ENCODE measurements at places on chromosomes 1 and 21.
A peak's percentile ranks its signal among the peaks of the same experiment; 100 is the strongest.

DNA sequence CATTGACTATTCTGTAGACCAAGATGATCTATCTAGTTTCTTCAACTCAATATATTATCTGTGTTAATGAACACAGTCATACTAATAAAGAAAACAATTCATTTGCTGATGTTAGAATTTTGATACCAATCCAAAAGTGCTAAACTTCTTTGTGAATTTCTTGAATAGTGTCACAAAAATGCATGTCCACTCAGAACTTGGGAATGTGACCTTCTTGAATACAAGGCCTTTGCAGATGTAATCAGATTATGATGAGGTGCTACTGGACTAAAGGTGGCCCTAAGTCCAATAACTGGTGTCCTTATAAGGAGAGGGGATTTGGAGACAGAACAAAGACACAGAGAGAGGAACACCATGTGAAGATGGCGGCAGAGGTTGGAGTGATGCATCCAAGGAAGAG is 305.8 kb upstream of the ZP4 start:
- no peak for DNase-seq

GRCh38 chr1:100552031-100552430 is 14.1 kb downstream of the GPR88 start:
- DNase-seq, result no peak

GRCh38 chr1:24871306-24871901 is 58.7 kb downstream of the RUNX3 start:
- DNase-seq, result no peak

DNA sequence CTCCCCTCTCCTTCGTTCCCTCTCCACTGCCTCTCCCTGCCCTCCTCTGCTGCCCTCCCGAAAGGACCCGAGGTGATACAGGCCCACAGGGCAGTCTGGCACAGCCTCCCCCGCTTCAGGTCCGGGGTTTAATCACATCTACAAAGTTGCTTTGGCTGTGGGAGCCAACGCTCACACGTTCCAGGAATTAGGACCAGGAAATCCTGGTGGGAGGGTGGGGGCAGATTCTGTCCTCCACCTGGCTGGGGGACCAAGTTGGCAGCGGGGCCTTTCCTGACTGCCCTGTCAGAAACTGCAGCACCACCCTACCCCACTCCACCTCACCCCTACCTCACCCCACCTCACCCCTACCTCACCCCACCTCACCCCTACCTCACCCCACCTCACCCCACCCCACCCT is 95.1 kb downstream of the WDR4 start:
- no peak for DNase-seq

DNA sequence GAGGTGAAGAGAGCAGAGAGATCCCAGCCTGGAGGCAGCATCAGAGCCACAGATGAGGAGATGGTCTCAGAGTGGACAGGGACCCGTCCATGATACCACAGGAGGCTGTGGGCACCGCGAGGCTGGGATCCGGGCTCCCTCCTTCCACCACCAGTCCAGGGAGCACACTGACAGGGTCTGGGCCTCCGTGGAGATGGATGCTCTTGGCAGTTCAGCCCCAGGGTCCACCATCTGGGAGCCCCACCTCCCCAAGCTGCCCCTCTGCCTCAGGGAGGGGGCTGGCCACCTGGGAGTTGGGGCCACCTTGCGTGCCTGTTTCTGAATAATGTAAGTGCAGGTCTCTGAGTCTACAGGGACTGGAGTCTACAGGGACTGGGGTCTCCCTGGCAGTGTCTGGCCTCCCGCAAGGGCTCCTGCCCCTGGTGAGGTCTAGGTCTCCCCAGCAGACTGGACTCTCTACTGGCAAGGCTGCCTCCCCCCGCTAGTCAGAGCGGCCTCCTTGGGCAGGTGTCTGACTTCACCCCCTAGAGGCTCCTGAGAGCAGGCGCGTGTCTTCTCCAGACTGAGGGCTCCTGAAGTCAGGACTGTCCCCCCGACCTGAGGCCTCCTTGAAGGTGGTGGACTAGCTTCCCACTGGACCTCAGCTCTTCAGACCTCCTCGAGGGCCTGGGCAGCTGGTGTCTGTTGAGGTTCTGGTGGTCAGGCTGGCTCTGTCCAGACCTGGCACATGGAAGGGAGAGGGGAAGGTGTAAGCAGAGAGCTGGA is 218.5 kb downstream of the PTPRU start:
- DNase-seq, result no peak

GRCh38 chr1:222896630-222897526 is 82.0 kb downstream of the DISP1 start:
- DNase-seq, result no peak

DNA sequence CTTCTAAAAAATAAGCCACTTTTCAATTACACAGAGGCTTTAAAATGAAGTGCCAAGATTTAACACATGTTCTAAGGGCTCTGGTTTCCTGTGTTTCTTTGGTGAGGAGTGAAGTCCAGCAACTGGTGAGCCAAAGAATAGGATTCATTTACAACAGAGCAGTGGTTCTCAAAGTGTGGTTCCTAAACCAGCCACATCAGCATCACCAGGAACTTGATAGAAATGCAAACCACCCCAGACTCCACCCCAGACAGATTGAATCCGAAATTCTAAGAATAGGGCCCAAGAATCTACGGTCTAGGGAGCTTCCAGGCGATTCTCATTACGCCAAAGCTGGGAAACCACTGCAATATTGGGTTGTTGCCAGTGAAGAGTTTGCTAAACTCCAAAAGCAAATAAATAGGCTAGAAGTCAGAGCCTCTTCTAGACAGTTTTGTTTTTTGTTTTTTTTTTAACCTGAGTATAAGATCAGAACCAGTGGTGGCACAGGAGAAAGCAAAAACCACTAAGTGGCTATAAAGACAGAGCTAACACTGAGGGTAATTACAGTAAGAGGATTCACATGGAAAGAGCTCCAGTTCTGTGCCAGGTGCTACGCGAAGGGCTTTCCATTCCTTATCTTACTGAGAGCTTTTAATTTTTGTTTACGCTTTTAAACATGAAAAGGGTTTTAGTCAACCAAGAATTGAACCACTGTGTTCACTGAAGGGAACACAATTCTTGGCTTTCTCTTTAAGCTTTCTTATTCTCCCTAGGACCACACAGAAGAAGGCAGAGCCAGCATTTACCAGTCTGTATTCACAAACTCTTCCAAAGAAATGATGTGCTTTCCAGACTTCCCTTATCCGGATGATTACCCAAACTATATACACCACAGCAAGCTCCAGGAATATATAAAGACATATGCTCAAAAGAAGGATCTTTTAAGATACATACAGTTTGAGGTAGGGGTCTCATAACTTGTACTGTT is 42.4 kb upstream of the FMO2 start:
- DNase-seq, result peak; percentile 80

DNA sequence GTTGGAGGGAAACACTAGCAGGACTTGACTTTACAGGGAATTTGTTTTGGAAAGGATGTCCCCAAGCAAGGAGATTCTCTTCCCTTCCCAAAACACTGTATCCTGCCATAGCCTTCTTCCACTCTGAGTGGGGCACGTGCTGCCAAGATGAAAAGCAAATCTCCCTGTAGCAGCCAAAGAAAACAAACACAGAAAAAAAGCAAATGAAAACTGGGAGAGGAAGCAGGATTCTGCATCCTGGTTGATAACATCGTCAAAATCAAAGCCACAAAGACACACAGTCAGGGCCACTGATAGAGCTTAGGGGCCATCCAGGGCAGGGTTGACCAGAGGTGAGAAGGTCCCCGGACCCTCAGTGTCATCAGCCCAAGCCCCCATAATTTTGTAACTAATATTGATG is 16.0 kb upstream of the MTARC2 start:
- DNase-seq, result no peak

DNA sequence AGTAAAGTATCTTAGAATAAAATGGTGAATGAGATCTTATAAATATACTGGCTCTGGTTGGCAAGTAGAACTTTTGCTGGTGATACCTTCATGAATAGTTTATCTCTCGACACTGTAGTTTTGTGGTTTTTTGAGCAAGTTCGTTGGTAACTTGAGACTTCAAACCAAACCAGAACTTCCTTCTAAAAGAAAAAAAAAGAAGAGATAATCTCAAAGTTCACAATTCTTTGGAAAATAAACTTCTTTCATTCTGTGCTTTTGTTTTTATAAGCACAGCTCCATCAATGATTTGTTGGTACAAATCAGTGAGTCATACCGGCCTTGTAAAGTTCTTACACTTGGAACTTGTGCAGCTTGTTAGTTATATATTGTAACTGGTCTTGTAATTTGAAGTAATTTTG is 2.3 kb downstream of the HIPK1 start:
- DNase-seq, result no peak

GRCh38 chr1:179888071-179888470 is 6.0 kb downstream of the TOR1AIP1 start:
- no peak for DNase-seq

GRCh38 chr1:10519016-10519417 is 44.3 kb downstream of the PEX14 start:
- DNase-seq, result no peak

- no peak for DNase-seq
These were observed 454.8 kb downstream of the KIF26B start for GRCh38 chr1:245609354-245610150.

- DNase-seq, result no peak
These were observed 4.4 kb downstream of the LYPD8 start for GRCh38 chr1:248751142-248751541.

GRCh38 chr1:7279769-7280168 is 491.3 kb upstream of the VAMP3 start:
- DNase-seq, result no peak

- no peak for DNase-seq
These were observed 5.4 kb downstream of the RERE start for GRCh38 chr1:8812081-8812480.

- no peak for DNase-seq
These were observed 812 bp upstream of the ARF1 start for GRCh38 chr1:228081578-228082213.

DNA sequence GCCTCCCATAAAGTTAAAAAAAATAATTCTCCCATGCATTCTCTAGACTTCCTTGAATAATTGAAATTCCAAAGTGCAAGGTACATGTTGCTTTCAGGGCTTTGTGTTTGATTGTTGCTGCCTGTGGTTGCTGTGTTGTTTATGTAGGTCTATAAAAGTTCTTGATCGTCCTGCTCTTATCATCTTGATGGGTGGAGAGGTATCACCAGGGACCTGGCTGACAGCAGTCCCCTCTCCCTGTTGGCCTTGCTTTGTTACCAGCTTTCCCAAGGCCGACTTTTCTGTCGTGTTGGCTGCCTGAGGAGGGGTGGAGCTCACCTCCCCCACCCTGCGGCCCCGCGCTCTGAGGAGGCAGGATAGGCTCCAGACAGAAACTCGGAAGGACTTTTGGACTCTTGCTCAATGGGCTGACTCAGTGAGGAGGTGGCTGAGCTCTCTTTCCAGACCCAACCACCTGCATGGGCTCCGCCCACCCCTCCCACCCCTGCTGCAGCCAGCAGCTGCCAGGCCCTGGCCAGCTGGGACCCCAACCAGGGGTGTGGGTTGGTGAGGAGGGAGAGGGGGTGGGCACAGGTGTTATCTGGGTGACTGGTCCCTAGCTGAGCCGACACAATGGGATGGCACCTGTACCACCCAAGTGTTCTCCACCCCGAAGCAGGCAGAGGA is 2.0 kb downstream of the INAVA start:
- DNase-seq, result no peak

DNA sequence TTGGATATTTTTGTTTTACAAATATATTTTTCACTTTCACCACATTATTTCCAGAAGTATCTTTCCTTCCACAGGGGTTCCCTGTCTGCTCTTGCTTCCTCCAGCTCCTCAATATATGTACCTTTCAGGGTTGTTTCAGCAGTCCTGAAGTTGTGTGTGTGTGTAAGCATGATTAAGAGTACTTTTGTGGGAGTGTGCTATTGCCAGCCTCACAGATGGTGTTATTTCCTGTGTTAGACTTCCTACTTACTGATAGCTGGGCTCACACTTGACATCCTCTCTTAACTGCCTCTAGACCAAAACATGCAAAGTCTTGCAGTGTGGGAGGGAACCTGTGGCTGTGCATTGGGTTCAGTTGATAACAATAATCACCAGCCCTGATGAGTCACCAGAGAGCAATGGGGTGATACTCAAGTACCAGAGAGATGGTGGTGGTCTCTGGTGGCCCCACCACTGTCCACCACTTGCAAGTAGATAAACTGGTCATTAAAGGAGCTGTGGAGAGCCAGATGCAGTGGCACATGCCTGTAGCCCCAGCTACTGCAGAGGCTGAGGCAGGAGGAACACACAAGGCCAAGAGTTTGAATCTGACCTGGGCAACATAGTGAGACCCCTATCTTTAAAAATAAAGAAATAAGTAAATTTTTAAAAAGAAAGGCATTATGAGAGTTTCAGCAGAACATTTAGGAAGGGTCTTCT is 126.7 kb downstream of the NR5A2 start:
- DNase-seq, result no peak

GRCh38 chr1:243268751-243269460 is 13.1 kb downstream of the SDCCAG8 start:
- DNase-seq, result no peak

- DNase-seq, result no peak
These were observed 70.7 kb downstream of the CD247 start for GRCh38 chr1:167447521-167448136.
